ENCODE measurements at places on chromosomes 2 and 18.

DNA sequence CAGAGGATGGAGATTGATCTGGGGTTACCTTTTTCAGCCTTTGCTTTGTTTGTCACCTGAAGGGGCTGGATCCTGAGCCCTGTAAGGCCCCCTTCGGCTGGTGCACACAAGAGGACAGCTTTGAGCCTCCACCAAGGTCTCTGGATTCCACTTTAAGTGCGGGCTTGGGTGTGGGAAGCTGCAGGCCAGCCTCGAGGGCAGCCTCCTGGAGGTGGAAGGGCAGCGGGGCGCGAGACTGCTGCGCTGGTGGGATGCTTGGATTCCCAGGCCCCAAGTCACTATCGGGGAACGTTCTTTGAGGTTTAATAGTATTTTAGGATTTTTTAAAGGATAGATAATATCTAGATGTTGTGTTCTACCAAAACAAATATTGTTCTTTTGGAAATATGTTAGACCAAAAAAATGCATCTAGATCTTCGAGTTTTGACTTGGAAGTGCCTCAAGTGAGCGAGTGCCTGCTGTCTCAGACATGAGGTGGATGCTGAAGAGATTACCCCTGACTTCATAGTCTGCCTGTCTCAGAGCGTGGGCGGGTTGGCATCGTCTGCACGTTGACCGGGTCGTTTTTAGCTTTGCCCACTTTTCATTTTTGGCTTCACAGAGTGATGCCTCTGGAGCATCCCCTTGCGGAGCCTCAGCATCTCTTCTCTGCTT is 113.8 kb downstream of the AGAP1 start:
- no peak for DNase-seq

DNA sequence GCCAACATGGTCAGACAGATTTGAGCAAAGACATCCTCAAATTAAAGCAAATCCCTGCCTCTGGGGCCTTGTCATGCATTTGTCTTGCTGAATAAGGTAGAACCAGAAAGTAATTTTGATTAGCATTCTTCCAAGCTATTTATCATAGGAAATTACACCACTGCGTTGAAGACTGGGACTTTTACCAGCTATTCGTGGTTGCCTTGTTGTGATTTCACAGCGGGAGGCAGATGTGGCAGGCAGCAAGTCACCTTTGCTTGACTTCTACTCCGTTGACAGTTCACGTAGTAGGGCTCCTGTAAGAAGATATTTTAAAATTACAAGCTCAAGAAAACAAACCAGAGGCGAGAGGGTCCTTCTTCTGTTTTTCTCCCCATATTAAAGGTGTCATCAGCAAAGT is 80.6 kb downstream of the EN1 start:
- DNase-seq: no peak

- DNase-seq: peak; percentile 85
These were observed 1.5 kb downstream of the EFR3B start for GRCh38 chr2:25043241-25043867.

- peak; percentile 92 for DNase-seq
These were observed 51.4 kb upstream of the MRPL33 start for GRCh38 chr2:27720004-27720551.

DNA sequence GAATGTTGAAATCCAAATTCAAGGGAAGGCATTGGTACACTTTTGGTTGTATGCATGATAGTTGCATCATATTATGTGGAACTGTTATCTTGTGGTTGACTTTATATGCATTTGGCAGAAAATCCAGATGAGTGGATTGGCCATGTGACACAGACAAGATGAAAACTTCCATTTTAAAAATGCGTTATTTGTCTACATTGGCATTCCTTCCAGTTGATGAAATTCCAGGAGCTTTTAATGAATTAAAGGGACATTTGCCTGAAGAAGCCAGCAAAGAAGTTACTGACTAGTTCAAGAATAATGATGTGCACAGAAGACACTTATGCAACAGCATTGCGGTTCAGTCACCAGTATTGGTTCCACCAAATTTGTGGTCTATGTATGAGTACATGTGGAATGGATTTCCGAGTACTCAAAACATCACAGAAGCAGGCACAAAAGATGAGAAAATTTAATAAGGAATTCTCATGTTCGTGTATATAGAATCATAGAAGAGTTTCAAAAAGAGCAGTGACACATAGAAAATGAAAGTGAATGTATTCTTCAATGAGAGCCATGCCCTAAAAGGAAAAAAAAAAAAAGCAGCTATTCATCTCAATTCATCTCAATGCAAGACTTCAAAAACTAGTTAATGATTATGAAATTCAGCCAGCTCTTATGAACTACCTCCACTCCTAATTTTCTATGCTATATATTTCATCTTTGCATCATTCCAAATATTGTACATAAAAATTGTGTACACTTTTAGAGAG is 232.1 kb downstream of the RBM43 start:
- no peak for DNase-seq

- no peak for DNase-seq
These were observed 28.6 kb downstream of the TEX44 start for GRCh38 chr2:231621051-231621879.

- DNase-seq: no peak
These were observed 47.7 kb upstream of the RNU4ATAC start for GRCh38 chr2:121483021-121483420.
